GM20000 (cell line): ENCODE measurements at places on chromosomes 12 and 14.

- no peak for DNase-seq
Measured at GRCh38 chr14:99781091-99781490, 12.1 kb upstream of the EML1 start.

DNA sequence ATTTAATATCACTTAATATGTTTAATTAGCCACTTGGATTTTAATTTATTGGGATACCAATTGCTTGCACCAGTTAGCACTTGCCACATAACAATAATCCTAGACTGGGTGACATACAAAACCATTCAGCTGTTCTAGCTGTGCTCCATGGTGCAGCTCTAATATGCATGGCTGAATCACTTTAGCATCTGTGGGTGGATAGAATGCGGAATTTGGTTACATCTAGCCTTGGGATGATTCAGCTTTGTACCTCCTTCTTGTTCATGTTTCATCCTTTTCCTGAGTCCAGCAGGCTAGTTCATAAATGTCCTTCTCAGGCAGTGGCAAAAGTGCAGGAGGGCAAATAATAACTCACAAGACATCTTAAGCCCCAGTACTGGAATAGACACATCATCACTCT lies 1263.0 kb downstream of the LRFN5 start:
- DNase-seq, result no peak

DNA sequence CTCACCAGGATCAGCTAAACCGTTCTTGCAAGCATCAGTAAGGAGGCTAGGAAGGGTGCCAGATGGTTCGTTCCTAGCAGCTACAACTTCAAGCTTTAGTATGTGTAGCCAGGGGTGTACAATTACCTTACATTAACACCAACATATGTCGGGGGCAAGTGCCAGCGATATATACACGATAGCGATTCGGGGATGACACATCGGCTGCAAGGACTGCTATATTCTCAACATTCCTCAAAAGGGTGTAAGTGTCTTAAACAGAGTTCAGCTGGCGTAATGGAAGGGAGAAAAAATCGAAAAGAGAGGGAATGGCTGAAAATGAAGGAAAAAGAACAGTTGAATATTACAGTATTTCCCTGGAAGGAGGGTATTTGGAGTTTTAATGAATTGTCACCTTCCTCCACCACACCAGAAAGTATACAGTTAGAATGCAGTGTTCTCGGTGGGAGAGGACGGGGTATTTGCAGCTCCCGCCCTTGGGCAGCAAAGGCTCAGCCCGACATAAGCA lies 545 bp downstream of the LIMA1 start:
- DNase-seq, result no peak

- no peak for DNase-seq
Measured at GRCh38 chr14:57796556-57796955, 69.3 kb downstream of the SLC35F4 start.

- no peak for DNase-seq
Measured at GRCh38 chr12:95621725-95622124, 70.4 kb upstream of the USP44 start.

- no peak for DNase-seq
Measured at GRCh38 chr12:32493282-32493681, 93.9 kb downstream of the FGD4 start.

- no peak for DNase-seq
Measured at GRCh38 chr12:3177778-3178425, 100.7 kb downstream of the TSPAN9 start.

- peak; percentile 53 for DNase-seq
Measured at GRCh38 chr14:95519699-95520098, 3.2 kb upstream of the SYNE3 start.

DNA sequence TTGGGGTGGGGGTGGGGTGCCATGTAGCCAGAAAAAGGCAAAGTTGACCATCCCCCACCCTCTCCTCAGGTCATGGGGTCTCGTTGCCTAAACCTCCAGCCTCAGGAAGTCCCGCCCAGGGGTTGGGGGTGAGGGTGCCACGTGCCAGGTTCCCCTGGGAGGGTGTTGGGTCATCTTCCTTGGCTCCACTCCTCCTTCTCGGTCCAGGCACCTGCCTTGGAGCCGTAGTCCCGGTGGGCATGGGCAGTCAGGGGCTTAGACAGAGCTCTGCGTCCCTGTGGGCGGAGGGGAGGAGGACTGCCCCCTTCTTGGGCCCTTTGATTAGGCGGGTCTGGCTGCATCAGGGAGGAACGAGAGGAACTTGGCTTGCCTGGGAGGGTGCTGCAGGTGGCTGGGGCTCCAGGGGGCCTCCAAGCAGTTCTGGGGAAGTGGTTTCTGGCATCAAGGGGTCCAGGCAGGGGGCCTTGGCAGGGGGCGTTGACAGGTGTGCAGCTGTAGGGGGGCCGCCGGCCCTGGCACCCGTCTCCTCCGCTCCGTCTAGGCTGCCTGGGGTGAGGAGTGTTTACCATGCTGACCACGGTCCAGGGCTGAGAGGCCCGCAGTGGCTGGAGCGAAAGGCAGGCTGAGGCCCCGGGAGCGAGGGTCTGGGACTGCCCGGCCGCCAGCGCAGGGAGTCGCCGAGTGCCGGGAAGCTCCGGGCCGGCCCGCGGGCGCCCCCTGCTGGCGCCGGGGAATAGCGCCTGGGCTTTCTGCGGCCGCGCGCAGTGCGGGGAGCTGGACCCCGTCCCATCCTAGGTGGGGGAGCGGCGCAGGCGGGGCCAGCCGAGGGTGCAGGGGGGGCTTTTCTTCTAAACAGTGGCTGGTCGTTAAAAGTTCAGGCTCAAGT lies 7.9 kb downstream of the SETD1B start:
- peak; percentile 96 for DNase-seq

DNA sequence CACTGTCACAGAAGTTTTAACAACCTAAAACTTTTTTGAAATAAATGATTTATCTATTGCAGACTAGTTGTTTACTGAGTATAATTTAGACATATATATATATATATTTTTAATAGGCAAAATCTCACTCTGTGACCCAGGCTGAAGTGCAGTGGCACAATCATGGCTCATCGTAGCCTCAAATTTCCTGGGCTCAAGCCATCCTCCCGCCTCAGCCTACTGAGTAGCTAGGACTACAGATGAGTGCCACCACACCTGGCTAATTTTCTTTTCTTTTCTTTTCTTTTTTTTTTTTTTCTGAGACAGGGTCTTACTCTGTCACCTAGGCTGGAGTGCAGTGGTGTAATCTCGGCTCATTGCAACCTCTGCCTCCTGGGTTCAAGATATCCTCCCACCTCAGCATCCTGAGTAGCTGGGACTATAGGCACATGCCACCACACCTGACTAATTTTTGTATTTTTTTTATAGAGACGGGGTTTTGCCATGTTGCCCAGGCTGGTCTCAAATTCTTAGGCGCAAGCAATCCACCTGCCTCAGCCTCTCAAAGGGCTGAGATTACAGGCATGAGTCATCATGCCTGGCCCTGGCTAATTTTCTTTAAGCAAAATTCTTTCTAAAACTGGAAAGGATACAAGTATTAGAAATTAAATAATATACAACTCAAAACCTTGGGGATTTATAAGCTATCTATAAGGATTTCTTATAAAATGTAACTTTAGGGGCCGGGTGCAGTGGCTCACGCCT lies 23.1 kb downstream of the EEA1 start:
- DNase-seq, result no peak

DNA sequence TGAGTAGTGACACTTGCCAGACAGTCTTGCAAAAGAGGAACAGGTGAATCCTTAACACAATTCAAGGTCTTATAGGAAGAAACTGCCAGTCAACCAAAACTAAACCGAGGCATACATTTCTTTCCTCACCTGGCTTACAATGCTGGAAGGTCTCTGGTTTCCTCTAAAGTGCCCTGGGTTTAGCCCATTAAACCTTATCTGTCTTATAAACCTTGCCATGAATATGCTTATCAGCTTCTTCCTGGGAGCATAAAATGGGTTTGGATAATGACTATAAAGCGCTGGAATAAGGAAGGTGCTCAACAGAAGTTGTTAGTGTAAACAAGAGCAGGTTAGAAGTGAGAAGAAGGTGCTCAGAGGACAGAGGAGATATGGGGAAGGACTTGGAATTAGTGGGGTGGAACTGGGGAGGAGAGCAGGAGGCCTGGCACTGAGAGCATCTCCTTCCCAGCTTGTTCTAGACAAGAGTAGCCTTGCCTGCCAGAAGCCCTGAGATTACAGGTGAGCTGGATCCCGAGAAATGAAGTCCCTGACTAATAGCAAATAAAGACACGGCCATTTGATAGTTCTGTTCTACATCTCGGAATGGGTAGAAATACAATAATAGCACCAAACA lies 14.1 kb upstream of the GPRC5A start:
- no peak for DNase-seq

GRCh38 chr12:129552996-129553750 lies 350.7 kb downstream of the TMEM132D start:
- no peak for DNase-seq

- peak; percentile 36 for DNase-seq
Measured at GRCh38 chr12:104750061-104750460, 208.0 kb downstream of the SLC41A2 start.

GRCh38 chr12:19915392-19916195 lies 452.7 kb upstream of the PDE3A start:
- DNase-seq, result no peak

DNA sequence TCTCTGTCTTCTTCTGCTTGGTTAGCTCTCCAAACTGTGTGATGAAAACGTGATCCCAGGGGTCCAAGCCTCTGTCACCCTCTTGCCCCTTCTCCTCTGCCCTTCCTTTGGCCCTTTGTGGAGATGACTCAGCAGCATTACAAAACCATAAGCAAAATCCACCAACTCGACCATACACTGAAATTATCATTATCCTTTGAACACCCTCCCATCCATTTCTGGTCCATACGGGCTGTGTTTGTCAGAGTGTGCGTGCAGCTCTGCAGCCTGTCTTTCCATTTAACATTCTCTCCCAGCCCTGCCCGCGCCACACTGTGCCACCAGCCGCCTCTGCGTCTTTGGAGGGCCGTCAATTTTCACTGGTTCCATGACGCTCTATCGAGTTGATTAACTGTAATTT lies 69.2 kb downstream of the SLC25A47 start:
- DNase-seq, result no peak

DNA sequence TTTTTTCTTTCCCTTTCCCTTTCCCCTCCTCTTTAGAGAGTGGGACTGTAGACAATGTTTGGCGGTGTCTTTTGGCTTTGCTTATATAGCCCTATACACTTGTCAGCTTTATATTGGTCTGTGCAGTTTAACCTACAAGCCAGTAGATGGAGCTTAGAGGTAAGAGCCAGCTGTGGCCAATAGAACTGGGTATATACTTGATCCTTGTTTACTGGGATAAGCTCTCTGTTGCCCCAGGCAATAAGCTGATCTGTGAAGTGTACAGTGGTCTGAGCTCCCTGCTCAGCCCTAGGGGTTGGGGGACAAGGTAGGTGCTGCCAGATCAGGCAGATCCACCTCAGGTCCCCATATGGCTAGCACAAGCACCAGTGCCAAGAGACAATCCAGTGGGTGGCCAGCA lies 434.1 kb downstream of the NOVA1 start:
- DNase-seq, result no peak

GRCh38 chr12:109473006-109473405 lies 4.1 kb downstream of the KCTD10 start:
- no peak for DNase-seq

DNA sequence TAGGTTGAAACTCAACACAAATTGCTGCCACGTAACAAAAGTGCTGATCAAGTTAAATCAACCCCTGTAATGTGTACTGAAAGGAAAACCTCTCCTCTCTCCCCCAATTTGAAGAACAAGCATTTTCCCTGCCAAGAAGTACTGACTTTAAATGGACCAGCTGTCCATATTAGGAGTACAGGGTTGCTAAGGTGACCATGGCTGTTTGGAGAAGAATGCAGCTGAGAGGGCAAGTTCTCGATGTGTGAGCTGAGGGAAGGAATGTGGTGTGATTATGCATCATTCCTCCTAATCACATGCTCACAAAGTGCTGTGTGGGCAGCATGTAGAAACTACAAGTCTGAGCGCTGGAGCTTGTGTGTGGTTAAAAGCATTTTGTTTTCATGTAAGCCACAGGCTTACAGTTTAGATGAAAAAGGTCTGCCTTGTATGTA lies 50.9 kb upstream of the CCT2 start:
- peak; percentile 37 for DNase-seq

DNA sequence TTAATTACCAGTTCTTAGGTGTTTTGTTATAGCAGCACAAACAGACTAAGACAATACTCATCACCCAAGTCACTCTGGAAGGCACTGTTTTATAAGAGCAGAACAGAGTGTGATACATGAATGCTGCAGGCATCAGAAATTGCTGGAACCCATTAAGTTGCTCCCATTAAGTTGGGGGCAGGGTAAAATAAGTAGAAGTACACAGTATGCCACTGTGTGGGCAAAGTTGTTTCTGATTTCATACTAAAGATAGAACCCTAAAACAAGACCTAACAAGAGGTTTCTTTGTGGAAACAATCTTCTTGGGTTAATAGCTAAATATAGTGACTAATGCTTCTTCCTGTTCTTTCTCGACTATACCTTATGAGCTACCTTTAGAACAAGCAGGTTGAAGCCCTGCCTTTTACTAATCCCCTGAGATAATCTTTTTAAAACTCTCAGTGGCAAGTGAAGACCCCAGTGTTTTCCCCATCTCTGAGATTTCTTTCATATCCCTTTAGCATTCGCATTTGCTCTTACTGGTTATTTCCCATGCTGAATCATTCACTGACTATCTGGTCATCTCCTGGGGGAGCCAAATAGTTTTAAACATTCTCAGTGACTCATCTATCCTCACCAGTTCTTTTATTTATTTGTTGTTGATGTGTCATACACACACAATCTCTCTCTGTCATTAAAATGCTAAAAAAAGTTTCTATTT lies 52.3 kb downstream of the SOCS2 start:
- peak; percentile 44 for DNase-seq

DNA sequence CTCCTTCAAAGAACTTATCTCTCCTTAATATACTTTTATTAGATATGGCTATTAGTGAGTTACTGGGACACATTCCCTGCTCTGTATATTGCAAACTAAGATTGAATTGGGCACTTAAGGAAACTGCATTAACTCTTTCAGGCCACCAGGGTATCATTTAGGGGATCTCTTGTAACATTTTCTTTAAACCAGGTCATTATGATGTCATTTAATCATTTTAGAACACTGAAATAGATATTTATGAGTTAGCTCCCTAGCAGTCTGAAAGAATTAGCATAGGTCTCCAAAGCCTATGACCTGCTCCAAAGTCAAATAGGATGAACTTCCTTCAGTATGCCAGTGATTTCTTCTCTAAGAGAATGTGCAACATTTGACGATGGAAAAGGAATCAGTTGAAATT lies 506.9 kb downstream of the FOXG1 start:
- no peak for DNase-seq

DNA sequence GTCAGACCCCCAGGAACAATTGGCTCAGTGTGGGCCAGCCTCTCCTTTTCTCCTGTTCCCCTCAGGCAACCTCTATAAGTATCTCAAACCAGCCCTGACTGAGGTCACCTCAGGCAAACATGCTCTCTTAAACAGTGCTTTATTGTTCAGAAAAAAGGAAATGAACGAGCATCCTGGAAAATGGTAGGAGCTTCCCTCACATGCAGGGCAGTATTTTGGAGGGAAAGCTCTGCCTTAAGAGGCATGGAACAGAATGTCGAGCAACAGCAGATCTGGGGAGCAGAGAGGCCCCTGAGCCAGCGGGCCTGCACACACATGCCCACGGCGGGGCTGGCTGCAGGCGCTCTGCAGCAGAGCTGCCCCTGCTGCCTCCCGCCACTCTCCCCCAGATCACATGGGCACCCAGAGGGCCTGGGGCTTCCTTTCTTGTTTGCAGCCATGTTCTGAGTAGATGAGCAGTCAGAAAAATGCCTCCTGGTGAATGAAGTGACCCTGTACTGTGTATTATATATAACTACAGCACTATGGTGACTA lies 42.0 kb downstream of the MOK start:
- DNase-seq, result no peak
